ENCODE measurements at places on chromosomes 11 and 22.
A peak's percentile ranks its signal among the peaks of the same experiment; 100 is the strongest.

- no peak for DNase-seq
Measured at GRCh38 chr11:45997599-45997998, 75.1 kb downstream of the LARGE2 start.

DNA sequence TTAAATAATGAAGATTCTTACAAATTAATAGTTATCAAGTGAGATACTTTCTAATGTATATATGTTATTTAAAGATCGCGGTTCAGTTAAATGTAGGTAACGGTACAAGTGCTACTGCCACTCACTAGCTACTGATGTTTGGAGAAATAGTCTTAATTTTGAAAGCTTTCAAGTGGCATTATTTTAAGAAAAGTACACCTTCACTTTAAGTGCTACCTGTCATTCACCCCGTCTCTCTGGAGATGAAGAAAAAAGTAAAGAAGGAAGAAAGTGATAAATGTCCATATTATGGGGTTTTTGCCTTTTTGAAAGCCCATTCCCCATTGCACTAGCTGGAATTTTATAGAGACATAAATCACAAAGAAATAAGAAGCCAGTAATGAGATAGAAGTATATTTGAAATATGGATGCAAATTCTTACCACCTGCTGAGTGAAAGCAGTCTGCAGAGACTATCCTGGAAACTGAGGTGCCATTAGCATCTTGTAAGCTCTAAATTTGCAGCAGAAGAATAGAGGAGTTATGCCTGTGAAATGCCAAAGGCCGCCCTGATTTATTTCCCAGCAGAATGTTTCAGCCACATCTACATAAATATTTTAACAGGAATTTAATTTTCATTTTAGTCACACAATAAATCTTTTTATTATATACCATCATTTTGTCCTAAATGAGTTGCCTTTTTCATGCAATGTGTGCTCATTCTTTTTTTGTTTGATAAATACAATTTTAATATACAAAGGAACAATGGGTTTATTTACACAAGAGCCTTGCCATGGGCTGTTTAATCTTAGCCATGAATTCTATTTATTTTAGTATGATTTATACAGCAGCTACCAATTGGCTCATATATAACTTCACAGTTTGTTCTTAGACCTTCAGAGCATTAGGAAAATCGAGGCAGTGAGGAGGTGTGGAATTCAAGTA, 489.9 kb upstream of the RAG2 start:
- no peak for DNase-seq

- no peak for DNase-seq
Measured at GRCh38 chr11:111414936-111415335, 35.9 kb upstream of the POU2AF1 start.

GRCh38 chr11:113979431-113979830, 4.5 kb downstream of the HTR3A start:
- DNase-seq: no peak

GRCh38 chr11:87454241-87454640, 416.5 kb downstream of the TMEM135 start:
- DNase-seq: no peak

- DNase-seq: no peak
Measured at GRCh38 chr11:46675949-46676348, 24.5 kb downstream of the ARHGAP1 start.

- no peak for DNase-seq
Measured at GRCh38 chr11:2816523-2816922, 69.1 kb downstream of the CDKN1C start.

- DNase-seq: no peak
Measured at GRCh38 chr22:37179622-37180420, 8.2 kb downstream of the C1QTNF6 start.

DNA sequence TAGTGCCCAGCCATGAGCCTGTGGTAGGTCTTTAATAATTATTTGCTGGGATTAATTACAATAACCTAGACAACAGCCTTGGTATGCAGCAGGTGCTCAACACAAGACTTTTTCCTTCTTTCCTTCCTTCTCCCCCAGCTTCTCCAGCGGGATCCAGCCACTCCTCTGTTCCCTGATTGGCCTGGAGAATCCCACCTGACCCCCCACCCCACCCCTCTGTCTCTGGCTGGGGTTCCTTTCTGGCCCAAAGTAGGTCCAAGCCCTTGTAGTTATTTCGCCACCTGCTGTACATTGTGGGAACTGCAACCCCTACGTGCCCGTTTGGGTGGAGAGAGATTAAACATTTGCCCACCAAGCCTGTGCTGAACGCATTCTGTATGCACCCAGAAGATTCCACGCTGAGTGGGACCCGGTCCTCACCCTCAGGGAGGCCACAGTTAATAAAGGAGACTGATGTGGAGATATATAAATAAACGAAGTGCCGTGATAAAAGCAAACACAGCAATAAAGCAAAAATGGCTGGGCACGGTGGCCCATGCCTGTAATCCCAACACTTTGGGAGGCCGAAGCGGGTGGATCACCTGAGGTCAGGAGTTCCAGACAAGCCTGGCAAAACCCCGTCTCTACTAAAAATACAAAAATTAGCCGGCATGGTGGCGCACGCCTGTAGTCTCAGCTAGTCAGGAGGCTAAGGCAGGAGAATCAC, 32.1 kb upstream of the DGKZ start:
- peak; percentile 82 for DNase-seq

- DNase-seq: no peak
Measured at GRCh38 chr11:134346976-134347350, 15.2 kb downstream of the GLB1L2 start.

DNA sequence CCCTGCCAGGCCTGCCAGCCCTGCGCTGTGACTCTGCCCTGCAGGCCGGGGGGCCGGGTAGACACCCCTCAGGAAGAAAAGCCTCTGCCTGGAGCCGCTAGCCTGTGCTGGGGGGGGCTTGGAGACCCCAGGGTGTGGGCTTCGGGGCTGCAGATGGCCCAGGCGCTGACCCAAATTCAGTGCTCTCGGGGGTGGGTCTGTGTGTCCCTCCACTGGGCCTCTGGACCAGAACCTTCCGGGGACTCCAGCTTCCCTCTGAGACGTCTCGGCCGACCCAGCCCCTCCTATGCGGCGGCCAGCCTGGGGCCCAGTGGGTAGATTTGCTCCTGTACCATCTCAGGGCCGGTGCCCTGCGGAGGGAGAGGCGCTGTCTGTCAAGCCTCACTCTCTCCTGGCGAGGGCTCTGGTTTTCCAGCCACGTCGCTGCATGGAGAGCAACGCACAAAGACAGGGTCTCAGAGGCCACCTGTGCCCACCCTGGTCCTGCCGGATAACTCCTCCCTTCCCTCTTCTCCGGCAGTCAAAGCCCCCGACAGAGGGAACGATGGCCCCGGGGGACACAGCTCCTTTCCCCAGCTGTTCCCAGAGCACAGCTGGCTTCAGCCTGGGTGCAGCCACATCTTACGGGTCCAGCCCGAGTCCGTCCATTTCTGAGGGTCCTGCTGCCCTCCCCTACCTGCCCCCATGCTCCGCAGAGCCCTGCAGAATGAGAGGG, 40.1 kb upstream of the TOLLIP start:
- DNase-seq: no peak

- DNase-seq: no peak
Measured at GRCh38 chr11:24678703-24679348, 182.0 kb downstream of the LUZP2 start.

- no peak for DNase-seq
Measured at GRCh38 chr11:27869701-27870100, 169.4 kb upstream of the BDNF start.

DNA sequence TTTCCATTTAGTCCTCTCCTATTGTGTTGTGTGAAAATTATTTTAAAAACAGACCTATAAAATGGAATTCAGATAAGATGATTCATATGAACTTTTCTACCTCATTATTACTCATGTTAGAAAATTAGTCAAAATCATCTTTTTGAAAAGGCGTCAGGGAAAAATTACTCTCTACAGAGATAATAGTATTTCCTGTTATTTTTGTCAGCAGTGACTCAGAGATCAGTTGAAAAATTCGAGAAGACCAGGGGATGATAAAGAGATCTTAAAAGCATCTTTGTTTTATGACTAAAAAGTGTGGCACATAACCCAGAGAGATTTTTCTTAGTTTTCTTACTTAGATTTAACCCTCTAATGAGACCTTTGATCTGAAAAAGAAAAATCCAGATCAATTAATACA, 157.9 kb upstream of the CARD18 start:
- no peak for DNase-seq

All from CD4-positive, alpha-beta T cell treated with Interleukin-17A for 4 hours (primary cell).